ENCODE measurements at places on chromosomes 13 and 19.

- no peak for DNase-seq
These were observed 8.1 kb downstream of the CYP2A13 start for GRCh38 chr19:41096353-41096752.

DNA sequence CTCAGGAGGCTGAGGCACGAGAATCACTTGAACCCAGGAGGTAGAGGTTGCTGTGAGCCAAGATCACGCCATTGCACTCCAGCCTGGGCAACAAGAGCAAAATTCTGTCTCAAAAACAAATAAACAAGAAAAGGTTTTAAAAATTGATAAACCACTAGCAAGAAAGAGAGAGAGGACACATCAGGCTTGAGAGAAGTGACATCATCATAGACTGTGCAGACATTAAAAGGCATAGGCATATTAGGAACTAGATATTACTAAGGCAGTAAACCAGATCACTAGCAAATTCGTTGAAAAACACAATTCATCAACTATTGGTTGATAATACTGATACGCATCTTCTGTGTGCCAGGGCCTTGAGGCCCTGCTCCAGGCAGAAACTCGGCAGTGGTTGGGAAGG, 7.7 kb downstream of the A1BG start:
- DNase-seq: no peak

GRCh38 chr13:89695343-89696257, 1651.9 kb upstream of the MIR17HG start:
- no peak for DNase-seq

- DNase-seq: no peak
These were observed 66.7 kb downstream of the SLITRK1 start for GRCh38 chr13:83815598-83815997.

- DNase-seq: no peak
These were observed 16.1 kb downstream of the TTYH1 start for GRCh38 chr19:54431255-54431838.

GRCh38 chr13:98484289-98485219, 92.4 kb downstream of the STK24 start:
- DNase-seq: no peak

DNA sequence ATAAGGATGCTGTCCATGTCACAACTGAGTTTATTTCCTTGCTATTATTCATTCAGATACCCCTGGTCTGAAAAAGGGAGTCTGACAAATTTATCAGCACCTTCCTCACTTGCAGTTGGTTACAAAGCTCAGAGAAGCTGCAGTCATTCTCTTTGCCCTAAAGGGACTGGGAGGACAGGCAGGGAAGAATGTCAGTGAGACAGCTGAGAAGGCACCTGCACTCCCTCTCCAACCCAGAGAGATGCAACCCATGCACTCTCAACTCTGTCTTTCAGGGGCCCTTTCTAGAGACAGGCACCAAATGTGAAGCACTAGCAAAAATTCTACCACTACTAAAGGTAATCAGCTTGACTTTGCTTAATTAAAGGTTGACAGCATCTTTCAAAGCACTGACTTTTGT, 83.3 kb downstream of the CRYL1 start:
- no peak for DNase-seq

GRCh38 chr13:98133946-98134345, 8.9 kb upstream of the FARP1 start:
- DNase-seq: no peak

- no peak for DNase-seq
These were observed 66.8 kb upstream of the MED4 start for GRCh38 chr13:48161530-48162179.

- DNase-seq: no peak
These were observed 44.9 kb downstream of the C13orf46 start for GRCh38 chr13:113928685-113929627.

DNA sequence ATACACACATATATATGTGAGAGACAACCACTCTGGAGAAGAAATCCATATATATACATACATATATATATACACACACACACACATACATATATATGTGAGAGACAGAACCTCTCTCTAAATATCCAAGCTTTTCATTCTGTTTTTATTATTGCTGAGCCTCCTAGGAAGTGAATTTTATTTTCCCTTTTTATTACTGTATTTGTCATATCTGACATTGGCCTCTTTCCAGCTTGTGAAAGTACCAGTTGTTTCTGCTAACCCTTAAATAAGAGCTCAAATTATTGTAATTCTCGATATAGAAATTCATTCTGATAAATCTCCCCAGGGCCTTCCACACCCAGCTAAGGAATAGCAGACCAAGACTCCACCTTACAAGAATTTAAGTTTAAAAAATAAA, 81.0 kb downstream of the NUFIP1 start:
- no peak for DNase-seq

DNA sequence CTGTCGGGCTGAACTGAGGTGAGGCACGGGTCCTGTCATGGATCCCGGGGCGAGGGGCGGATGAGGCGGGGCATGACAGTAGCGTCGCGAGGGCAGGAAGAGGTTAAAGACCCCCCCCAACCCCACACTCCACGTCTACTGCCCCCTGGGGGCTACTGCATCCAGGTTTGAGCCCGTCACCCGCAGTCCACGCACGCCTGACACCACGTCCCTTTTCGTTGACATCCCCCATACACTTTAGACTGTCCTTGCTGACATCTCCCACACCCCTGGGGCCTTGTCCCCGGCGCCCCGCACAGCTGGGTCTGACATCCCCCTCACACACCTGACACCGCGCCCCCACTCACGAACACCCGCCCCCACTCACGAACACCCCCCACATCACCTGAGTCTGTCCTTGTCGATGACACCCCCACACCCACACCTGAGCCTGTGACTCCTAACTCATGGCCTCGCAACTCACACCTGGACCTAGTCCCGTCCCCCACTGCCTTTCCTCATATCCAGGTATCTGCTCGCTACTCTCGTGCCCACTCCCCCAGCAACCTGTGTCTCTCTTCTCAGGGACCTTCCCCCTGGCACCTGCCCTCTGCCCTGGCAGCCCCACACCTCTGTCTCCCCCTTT, 416 bp downstream of the SLC25A42 start:
- DNase-seq: no peak

DNA sequence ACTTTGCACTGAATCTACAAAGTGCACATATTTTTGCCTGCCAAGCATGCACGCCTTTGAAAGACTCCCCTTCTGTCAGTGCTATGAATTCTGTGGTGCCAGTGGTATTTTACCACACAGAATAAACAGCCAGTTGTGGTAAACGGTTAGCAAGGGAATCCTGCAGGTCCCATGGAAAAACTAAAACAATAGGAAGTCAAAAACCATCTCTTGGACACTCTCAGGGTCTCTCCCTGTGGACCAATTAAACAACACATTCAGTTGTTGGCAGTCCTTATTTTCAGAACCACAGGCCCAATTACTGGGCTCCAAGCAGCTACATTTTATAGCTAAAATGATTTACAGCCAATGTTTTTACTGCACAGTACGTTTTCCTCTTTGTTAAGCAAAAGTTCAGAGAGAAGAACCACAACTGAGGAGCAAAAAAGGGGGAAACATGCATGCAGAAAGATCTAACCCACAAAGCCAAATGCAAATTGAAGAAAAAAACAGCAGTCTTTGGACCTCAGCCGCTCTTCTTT, 116.9 kb downstream of the KCTD12 start:
- no peak for DNase-seq

DNA sequence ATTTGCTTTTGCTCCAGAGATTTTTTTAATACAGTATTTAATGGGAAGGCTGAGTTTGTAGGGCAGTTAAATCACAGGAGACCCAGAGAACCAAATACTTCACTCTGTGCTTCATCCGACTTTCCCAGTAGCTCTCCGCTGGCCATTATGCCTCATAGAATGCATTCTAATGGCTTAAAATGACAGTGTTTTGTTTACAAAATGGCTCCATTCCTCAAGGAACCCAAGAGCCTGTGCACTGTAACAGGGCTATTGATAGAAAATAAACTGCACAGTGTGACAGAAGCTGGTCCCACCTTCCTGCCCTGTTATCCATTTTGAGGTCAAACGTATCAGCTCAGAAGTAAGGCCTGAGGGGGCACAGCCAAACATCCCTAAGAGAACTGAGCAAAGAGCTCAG, 136.5 kb downstream of the RAP2A start:
- DNase-seq: no peak

GRCh38 chr19:53076984-53077383, 26.2 kb downstream of the ZNF160 start:
- no peak for DNase-seq

- no peak for DNase-seq
These were observed 3.7 kb downstream of the FTL start for GRCh38 chr19:48968813-48969218.

DNA sequence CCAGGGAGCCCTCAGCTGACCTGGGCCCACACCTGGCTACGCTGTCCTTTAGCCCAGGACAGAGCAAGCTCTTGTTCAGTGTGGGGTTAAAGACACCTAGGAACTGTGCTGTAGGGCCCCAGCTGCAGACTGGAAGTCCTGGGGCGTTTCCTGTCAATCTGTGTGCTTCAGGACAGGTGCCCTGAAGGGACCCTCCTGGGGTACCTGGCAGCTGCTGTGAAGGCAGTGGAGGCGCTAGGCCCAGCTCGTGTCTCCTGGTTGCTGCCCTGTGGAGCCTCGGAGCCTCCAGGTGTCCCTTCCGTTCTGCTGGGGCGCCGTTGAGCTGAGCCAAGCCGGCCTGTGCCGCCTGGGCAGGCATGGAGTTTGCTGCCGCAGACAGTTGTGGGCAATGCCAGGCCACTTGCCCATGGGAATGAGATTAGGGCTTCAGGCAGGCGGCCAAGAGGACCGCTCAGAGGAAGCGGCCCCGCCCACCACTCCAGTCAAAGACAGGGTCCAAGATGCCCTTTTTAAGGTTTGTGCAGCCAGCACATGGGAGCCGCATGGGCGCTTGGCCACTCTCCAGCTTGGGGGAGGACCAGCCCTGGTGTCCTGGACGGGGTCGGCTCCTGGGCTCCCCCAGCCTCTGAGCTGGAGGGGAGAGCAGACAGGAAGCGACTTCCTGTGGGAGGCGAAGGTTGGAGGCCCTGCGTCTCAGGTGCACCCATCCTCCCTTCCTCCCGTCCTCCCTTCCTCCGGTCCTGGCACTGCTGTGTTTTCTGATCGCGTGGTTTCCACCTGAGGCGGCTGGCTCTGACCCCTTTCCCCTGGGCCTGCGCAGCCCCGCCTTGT, 4.0 kb downstream of the PTBP1 start:
- no peak for DNase-seq

DNA sequence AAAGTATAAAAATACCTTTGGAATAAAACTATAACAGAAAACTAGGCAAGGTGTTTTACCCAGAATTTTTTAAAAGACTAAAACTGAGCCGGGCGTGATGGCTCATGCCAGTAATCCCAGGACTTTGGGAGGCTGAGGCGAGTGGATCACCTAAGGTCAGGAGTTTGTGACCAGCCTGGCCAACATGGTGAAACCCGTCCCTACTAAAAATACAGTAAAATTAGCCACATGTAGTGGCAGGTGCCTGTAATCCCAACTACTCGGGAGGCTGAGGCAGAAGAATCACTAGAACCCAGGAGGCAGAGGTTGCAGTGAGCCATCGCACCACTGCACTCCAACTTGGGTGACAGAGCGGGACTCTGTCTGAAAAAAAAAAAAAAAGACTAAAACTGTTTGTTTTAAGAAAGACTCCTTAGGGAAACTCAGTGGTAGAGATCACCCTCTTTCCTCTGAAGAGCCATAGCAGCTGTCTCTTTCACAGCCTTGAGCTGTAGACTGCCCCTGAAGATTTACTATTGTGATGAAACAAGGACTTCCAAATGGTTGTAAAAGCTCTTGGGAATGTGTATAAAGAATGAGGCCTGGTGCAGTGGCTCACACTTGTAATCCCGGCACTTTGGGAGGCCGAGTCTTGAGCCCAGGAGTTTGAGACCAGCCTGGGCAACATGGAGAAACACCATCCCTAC, 14.7 kb upstream of the KCTD4 start:
- no peak for DNase-seq

- no peak for DNase-seq
These were observed 7.0 kb upstream of the PVR start for GRCh38 chr19:44636439-44637389.

DNA sequence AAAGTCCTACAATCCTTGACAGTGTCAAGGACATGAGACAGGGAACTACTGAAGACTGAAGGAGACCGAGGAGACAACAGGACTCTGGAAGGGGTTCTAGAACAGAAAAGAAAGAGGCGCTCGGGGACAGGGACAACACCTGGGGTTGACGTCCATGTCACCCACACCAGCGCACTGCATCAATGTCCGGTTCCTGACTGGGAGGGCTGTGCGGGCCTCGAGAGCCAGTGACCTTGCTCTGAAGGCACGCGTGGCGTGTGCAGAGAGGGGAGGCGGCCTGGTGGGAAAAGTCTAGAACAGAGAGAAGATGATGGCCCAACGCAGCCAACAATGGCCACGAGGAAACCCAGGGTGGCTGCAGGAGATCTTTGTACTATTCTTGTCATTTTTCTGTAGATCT, 5.7 kb downstream of the CARS2 start:
- no peak for DNase-seq

DNA sequence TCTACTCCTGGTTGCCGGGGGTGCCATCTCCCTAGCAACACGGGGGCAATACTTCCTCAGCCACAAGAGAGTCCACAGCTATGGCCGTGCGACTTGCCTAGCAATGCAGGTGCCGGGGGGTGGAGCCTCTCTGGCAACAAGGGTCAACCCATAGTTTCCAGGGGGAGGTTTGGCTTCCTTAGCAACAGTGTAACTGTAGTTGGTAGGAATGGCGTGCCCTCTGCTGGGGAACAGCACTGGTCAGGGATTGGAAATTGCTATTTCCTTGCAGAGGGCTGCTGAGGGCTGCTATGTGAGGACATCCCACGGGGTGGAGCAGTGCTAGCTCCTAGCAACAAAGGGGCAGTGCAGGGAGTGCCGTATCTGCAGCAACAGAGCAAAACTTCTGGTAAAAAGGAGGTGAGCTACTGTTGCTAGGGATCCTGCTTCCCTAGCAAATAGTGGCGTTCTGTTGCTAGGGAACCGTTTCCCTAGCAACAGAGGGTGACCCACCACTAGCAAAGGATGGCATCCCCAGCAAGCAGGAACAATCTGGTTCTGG, 7.0 kb upstream of the TMC4 start:
- no peak for DNase-seq

DNA sequence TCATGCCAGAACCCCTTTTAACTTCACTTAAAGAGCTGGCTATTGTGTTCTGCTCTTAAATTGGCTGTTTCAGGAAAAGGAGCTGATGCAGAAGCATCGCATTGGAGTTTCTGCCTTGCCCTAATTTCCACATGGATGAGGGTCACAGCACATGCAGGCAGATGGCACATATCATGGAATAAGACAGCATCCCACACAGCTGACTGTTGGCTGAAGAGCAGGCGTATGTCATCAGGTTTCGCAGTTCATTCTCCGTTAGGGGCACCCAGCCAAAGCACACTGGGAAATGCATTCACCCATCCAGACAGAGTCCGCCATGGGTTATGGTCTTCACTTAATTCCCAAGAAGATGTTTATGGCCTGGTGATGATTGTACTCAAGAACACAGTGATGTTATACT, 572.5 kb downstream of the LIG4 start:
- no peak for DNase-seq

GRCh38 chr19:8167985-8168384, 18.6 kb upstream of the FBN3 start:
- no peak for DNase-seq

GRCh38 chr19:14871619-14872230, 14.2 kb downstream of the OR7A17 start:
- DNase-seq: no peak

All from stimulated activated CD8-positive, alpha-beta memory T cell treated with anti-CD3 and anti-CD28 coated beads, Interleukin-15, amount 100 ng/mL, for 24 hours (primary cell).